ENCODE measurements at places on chromosomes 3 and 15.
A peak's percentile ranks its signal among the peaks of the same experiment; 100 is the strongest.

GRCh38 chr3:36650271-36650671, 114.1 kb downstream of the DCLK3 start:
- no peak for DNase-seq

- peak; percentile 45 for DNase-seq
These were observed 87.8 kb downstream of the IGF2BP2 start for GRCh38 chr3:185737020-185737419.

DNA sequence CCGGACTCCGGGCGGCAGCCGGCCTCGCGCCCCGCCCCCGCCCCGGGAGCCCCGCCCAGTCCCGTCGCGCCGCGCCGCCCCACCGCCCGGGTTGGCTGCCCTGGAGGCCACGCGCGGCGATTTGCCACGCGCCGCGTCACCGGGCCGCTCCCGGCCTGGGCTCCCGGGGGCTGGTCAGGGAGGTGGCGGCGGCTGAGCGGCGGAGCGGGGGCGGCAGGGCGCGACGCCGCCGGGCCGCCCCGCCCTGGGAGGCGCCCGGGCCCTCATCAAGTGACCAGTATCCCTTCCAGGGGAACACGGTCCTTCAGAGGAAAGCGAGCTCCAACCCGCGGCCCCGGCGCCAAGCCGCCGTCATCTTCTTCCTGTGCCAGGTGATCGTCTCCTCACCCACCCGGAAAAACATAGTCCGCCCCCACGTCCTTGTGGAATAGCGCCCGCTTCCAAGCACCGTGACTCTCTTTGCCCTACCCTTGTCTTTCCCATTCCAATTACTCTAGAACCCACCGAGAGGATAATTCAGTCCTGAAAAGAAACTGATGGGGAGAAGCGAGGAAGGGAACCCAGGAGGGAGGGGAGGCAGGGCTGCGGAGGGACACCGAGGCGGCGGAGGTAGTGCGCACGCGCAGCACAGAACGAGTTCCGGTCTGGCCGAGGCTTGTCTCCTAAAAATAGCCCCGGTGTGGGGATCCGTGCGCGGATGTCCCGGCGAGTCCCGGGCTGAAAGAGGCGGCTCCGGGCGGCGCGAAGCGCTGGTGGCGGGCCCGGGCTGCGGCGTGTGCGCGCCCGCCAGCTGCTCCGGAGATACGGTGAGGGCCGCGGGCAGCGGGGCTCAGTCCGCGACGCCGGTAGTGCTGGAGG, at the start of gene MEF2A:
TSS of gene MEF2A (plus strand) at position 686 of the 858 bp plus-strand sequence. CDS start 67,136 bp downstream, outside the sequence.
- peak; percentile 90 for DNase-seq

DNA sequence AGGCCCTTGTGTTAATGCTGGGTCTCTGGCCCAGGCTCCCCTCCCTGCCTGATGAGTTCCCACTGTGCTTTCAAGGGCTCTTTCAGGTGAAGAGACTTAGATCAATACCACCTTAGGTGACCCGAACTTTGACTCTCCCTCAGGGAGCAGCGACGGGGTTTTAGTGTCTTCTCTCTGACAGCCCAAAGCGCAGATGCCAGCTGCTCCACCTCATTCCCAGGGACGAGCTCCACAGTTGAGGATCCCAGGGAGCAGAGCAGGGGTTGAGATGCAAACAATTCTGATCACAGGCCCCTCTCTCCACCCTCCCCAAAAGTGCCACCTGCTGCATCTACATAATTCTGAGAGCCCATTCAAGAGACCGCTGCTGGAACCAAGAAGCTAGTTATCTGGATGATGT, 265.1 kb downstream of the TJP1 start:
- DNase-seq, result no peak

GRCh38 chr3:25272090-25272489, 156.0 kb upstream of the RARB start:
- DNase-seq, result no peak

- peak; percentile 34 for DNase-seq
These were observed 383.0 kb downstream of the TBL1XR1 start for GRCh38 chr3:176814285-176814684.

- DNase-seq, result peak; percentile 17
These were observed 843.2 kb downstream of the CADM2 start for GRCh38 chr3:85801955-85802354.

DNA sequence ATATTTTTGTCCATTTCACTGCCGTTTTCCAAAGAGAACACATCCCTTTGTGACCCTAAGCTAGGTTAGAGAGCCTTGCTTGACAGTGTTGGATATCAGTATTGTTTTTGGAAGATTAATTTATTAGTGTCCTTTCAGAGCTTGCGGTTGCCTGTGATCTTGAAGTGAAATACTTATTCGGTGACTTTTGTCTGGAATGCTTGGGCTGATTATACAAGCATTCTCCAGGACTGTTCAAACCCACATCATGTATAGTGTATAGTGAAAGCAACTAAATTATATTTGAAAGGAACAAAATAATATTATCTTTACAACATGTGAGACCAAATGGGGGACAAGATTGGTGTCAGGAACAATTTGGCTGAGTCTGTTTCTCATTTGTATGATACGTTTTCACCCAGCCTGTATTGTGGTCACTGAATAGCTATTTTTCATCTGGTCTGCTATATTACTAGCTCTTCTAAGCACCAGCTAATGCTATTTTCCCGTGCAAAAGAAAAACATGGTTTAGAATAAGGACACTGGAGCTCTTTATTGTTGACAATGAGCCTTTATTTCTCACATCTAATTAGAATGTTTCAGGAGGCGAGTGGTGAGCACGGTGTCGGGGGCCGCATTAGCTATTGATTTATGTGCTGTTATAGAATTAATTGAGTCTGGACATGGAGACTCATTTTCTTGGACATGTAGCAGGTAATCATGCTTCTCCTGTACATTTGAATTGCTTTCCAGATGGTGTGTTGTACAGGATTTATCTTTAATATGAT, 158.1 kb downstream of the APBA2 start:
- no peak for DNase-seq

DNA sequence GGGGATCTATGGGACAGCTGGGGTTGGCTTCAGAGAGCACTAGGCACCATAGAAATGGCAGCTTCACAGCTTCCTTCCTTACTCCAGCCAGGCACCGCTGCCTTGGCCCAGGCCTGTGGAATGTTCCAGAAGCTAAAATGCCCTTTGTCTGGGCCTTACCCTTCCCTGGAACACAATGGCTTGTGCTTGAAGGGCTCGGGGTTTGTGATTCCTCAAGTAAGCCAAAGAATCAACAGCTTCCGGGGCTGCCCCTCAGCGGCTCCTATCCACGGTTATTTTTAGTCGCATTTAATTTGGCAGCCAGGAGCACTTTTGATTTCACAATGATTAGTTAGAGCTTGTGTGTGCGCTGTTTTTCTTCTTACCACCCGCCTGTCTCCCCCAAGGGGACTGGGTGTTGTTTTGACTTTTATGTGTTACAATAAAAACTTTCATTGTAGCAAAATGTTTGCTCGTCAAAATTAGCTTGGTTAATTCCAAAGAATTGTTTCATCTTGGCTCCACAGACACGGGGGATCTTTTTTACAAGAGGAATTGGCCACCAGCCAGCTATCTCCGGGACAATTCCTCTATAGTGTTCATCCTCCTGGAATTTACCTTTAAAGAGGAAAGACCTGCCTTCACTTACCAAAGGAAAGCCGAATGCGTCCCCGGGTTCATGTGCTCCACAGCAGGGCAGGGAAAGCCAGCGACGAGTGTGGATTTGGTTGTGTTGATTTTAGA, 73.8 kb downstream of the TLE3 start:
- DNase-seq, result peak; percentile 90

- DNase-seq, result no peak
These were observed 917.7 kb downstream of the IGSF11 start for GRCh38 chr3:118116991-118117390.

DNA sequence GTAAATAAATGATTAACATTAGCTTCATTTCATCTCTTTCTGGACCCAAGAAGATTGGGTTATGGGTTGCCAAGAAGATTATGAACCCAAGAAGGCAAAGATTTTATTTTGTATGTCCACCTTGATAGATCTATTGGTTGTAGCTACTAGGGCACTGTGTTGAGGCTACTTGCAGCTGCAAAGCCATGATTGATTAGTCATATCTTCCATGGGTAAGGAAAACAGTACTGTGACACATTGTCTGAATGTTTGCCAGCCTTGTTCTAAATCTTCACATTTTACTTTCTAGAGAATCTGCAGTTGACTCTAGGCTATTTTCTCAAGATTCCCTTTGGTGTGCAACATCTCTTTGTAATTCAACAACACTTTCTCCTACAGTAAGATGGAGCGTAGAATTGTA, 229.2 kb upstream of the KCNH8 start:
- DNase-seq, result no peak

GRCh38 chr3:37135561-37135960, 38.8 kb downstream of the LRRFIP2 start:
- DNase-seq, result no peak

DNA sequence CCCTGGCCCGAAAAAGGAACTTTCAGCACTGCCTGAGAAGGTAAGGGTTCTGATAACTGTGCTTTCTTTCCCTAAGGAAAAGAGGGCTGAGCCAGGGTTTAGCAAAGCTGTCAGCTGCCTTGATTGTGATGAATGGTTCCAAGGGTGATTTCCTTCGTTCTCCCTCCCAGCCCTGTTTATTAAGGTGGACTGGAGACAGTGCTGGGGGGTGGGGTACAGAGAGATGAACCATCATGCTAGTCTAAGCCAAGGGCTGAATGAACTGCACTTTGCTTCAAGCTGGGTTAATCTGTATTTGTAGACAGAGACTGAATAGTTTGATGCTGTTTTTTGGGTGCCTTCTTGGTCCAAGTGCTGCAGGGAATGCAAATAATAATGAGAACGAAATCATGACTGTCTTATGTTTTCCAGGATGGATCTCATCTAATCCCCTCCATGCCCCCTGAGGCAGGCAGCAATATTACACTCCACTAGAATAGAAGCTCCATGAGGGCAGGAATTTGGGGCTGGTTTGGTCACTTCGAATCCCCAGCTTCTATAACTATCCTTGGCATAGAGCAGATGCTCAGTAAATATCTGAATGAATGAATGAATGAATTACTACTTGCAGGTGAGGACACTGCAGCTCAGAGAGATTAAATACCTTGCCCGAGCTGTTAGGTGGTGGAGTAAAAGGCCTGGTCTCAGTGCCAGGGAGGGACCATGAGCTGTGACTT, 10.9 kb downstream of the PXYLP1 start:
- no peak for DNase-seq

DNA sequence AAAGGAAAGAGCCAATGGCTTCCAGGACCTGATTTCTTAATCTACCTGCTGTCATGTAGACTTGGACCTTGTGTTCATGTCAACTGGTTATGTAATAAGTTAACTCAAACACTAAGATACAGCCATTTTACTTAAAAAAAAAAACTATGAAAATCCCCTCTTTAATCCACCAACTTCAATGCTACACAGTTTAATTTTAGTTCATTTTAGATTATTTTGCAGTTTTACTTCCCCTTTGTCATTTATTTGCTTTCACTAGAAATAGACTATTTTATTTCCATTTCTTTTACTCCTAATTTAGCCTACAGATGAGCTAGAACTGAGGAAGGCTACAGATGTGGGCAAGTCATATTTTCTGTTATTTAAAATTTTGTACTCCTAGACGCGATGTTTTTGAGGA, 10.7 kb upstream of the DNAJC13 start:
- DNase-seq, result no peak

- no peak for DNase-seq
These were observed 625.6 kb upstream of the SGO1 start for GRCh38 chr3:20811631-20812030.

GRCh38 chr15:57727031-57727430, 20.5 kb downstream of the POLR2M start:
- peak; percentile 82 for DNase-seq

- no peak for DNase-seq
These were observed 94.7 kb downstream of the SAMMSON start for GRCh38 chr3:70094197-70094596.

- DNase-seq, result no peak
These were observed 106.1 kb downstream of the OXNAD1 start for GRCh38 chr3:16370872-16371740.

GRCh38 chr3:194330579-194330978, 20.5 kb downstream of the CPN2 start:
- peak; percentile 96 for DNase-seq

DNA sequence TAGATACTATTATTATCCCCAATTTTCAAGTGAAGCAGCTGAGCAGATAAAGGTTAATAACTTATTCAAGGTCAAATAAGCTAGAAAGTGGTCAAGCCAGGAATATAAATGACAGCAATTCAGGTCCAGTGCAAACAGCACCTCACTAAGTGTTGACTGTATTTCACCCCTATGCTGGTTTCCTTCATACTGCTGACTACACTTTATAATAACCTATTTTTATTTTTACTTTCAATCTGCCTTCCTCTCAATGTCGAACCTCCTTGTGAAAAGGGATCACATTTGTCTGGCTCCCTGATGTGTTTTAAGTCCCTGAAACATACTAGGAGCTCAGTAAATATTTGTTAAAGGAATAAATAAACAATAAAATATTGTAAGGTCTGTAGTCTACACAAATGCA, 146.1 kb downstream of the NAALADL2 start:
- no peak for DNase-seq

GRCh38 chr15:38205526-38206272, 46.9 kb upstream of the SPRED1 start:
- DNase-seq, result no peak

DNA sequence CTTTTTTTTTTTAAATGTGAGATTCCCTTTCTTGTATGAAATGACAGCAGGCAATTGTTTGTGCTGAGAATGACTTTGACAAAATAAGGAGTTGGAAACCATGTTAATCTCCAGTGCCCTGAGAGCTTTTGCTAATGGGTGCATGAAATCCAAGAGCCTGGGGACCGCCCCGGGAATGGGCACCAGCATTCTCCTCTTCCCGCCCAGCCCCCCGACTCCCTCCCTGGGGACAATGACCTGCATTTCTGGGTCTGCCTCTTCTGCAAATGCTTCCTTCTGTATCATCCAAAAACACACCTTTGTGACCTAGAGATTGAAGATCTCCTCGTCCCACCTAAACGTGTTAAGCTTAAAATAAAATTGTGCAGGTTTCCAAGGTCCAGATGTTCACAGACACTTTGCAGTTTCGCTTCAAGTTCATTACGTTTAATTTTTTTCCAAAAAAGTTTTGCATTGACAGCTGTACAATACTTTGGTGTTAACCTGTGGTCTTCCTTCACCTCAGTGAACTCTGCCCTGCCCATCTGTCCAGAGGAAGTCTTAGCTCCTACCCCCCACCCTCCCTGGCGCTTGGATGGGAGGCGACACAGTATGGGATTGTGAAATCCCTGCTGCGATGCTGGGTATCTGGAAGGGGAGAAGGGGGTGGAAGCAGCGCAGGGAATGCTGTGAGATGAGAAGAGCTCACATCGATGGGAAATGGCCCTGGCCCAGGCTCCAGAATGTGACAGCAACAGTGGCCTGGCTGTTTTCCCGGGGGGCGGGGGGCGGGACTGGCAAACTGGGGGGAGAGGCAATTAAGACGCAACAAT, 50.1 kb downstream of the TLE3 start:
- no peak for DNase-seq

DNA sequence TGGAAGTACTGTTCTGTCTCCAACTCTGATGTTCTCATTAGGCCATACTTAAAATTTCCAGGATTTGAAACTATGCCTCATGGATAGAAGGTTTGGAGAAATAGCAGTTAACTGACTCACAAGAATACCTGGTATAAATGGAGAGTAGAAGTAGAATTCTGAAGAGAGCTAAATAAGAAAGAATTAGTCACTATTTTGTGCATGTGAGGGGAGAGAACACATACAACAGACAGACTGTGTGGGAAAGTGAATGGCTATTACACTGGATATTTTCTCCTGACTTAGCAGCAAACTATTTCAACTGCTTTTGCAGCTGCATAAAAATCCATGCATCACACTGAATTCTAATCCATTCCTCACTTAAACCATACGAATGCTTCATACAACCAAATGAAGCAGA, 71.3 kb downstream of the C3orf70 start:
- no peak for DNase-seq

GRCh38 chr3:14565868-14566588, 25.9 kb upstream of the GRIP2 start:
- DNase-seq, result peak; percentile 28

- no peak for DNase-seq
These were observed 82.1 kb upstream of the LRRFIP2 start for GRCh38 chr3:37256447-37256846.
